Central memory CD8-positive, alpha-beta T cell (primary cell): ENCODE measurements at places on chromosomes 16 and 17.

GRCh38 chr17:20154286-20155000 is 145.3 kb downstream of the SPECC1 start:
- no peak for DNase-seq

DNA sequence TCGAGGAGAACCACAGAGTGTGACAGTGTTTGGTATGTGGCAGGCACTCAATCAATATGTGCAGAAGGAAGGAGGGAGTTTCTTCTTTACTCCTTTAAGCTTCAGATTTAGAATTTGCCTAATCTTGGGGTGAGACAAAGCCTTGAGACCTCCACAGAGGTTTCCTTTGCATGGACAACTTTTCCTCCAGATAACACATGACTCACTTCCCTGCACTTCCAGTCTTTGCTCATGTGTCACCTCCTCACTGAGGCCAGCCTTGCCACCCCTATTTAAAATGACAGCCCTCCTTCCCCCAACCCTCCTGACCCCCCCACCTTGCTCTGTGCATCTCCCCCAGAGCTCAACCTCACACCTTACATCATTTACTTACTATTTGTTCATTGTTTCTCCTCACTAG is 17.4 kb upstream of the NOS2 start:
- DNase-seq = no peak

- no peak for DNase-seq
Observed at GRCh38 chr17:28972437-28972836, 21.1 kb upstream of the PHF12 start.

DNA sequence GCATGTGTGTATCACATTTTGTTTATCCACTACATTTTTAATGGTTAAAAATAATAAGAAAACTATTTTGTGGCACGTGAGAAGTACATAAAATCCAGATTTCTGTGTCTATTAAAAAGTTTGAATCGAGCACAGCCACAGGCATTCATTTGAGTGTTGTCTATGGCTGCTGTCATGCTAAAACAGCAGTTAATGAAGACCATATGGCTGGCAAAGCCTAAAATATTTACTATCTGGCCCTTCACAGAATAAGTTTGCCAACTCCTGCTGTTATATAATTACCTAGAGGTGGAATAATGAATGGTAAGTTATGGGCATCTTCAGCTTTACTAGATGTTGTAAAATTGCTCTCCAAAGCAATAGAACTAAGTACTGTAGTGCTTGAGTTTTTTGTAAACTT is 30.5 kb downstream of the TMEM98 start:
- DNase-seq = no peak

DNA sequence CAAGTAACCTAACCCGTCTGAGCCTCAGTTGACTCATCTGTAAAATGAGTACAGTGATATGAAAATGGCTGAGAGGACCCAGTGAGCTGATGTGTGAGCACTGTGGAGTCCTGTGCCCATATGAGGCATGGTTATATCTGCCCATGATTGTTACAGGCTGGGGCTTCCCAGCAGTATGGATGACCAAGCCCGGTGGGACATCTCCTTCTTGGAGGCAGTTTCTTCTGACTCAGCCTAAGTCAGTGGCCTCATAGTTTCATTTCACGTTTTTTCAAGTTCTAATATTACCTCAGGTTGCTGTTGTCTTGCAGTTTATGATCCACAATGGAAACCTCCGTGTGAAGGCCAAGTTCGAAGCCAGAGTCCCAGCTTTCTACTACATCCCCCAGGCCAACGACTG is 4.8 kb downstream of the ADAP2 start:
- no peak for DNase-seq
